ENCODE measurements at places on chromosomes 16 and 17. TPM values are rescaled to one million over a fixed set of nuclear protein-coding genes. Genes with fewer than 3 reads are reported as not detected.
A peak's percentile ranks its signal among the peaks of the same experiment; 100 is the strongest.

DNA sequence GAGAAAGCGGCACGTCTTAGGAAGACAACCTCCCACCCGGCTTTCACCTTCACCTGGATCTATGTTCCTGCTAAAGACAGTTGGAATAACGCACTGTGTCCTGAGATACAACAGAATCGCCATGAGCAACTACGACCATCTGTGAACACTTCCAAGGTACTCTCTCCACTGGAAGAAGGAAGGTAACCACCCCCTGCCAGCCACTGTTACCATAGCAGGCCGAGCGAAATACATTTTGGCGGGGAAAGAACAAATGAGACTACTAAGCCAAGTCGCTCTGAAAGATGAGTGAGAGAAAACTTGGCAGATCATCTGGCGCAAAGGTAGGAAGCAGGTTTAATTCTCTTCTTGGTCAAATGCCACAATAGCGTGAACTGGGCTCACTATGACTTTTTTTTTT is 9.8 kb downstream of the CRK start:
- DNase-seq = no peak

DNA sequence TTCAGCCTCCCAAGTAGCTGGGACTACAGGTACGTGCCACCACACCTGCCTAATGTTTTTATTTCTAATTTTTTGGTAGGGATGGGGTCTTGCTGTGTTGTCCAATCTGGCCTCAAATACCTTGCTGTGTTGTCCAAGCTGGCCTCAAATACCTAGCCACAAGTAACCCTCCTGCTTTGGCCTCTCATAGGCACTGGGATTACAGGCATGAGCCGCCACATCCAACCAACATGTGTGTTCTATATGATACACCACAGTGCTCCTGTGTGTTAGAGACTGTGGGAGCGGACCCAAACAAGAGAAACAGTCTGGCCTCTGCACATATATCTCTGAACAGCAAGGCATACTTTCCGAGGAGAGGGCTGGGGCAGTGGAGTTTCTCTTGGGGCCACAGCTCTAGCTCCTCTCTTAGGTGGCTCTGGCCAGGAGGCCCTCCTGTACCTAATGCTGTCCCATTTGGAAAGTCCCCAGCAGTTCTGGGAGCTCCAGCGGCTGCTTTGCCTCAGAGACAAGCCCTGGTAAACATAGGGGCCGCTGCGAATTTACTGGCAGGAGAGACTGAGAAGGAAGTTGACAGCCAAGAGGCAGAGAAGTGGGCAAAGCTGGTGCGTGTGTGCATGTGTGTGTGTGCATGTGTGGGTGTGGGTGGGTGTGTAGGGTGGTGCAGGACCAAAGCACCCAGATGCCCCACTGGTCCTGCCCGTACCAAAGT is 95.0 kb downstream of the RAB11FIP4 start:
- DNase-seq = no peak

The AIPL1 gene
- not detected for total RNA-seq

DNA sequence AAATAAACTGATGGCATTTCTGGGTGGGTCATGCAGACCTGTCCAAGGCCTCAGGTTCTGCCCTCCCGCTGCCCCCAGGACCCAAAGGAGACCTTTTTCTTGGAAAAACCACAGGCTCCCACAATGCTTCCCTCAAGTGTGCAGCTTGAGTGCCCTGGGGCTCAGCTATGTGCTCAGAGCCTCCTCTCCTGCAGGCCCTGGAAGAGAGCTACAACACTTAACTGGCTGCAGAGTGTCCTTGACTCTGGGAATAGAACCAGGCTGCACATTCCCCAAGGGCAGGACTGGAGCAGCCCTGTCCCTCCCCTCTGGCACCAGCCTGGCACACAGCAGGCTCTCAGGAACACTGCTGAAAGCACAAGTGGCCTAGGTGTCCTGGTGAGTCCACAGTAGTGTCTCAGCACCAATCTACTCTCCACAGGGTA is 4.8 kb upstream of the SREBF1 start:
- DNase-seq = no peak

The KCNH6 gene
- total RNA-seq = not detected

DNA sequence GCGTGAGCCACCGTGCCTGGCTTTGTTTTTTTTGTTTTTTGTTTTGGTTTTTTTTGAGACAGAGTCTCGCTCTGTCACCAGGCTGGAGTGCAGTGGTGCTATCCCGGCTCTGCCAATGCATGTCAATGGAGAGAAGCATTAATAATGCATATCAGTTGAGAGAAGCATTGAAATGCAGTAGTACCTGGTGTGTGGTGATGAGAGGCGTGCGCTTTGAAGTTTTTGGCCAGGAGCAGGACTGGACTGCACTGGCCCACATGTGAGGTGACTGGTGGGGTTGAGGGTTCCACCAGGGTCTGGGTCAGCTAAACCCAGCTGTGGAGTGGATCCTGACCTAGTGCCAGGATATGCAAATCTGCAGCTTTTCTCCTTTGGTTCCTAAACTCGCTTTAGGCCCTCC is 5.4 kb downstream of the SP2 start:
- DNase-seq = no peak

The C17orf67 gene
- 5.7 TPM for total RNA-seq

The TMEM235 gene
- not detected for total RNA-seq

DNA sequence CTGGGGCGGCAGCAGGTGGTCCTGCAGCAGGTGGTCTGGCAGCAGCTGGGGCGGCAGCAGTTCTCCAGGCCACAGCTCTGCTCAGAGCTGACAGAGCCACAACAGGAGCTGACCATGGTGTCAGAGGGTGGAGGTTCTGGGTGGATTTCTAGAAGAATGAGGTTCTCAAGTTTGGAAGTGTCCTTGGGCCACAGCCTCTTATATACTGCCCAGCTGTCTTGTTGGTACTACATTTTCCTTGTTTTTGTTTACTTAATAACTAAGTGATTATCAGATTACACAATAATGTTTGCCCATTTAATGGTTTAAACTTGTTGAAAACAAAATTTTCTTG is at the start of gene KRTAP4-5:
Gene KRTAP4-5 (minus strand): TSS at position 174 of the 334 bp plus-strand sequence. CDS start 58 bp downstream, at position 116.
- no peak for DNase-seq

DNA sequence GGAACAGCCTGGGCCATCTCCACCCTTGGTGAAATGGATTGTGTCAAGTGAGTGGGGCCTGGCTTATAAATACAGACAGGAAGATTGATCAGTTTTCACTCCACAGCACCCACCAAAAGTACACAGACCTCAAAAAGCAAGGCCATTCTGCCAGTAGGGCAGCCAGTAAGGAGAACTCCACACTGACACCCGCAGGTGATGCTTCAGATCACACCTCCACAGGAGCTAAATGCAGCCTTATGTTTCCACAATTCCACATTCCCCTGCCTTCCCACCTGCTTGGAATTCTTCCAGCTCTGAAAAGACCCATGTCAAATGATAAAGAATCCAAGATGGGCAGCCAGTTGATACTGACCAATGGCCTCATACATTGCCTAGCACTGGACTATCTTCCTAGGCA is 191.1 kb downstream of the ZFHX3 start:
- no peak for DNase-seq

DNA sequence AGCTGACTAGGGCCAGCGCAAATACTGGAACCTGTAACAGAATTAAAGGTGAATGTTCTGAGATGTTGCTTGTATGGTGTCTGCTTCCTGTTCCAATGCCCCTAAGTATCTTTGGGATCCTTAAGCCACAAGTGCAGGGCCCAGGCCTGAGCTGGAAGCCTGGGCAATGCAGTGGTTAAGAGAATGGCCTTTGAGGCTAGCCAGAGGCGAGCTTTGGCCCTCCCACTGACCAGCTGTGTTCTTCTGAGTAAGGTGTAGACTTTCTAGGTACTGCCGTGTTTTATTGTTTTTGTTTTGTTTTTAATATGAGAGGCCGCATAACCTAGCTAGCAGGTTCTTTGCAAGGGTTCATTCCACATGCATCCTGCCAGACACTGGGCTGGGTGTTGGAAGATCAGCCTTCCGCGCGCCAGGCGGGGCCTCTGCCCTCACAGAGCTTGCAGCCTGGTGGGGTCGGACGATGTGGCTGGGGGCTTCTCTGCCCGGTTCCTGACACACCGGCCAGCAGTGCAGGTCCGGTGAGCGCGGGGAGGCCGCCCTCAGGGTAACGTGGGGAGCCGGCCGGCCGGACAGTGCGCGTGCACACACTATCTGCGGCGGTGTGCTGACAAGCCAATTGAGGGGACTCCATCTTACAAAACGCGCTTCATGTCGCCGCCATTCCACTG is 551 bp upstream of the MLX start:
- no peak for DNase-seq

- DNase-seq = no peak
Observed at GRCh38 chr17:45393411-45393810, 39.3 kb downstream of the ARHGAP27 start.

DNA sequence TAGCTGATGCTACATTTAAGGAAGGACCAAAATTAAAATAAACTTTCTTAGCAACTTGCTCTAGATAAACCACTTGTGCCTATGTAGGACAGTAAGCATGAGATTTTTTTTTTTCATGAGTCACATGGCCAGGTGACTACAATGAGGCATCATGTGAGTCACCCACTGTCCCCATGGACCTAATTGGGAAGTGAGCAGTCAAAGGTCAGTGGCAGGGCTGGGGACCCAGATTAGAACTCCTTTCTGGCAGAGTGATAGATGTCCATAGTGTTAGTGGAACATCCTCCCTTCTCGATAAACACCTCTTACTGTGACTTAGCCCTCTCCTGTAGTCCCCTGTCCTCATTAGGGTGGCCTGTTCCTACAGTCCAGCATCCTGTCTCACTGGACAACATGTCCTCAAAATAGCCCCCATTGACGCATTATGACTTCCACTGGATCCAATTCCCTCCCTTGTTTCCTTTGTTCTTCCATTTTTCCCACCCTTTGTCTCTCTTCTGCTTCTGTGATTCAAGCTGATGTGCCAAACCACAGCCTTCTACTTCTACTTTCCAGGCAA is 12.4 kb downstream of the ITGB3 start:
- no peak for DNase-seq

- DNase-seq = no peak
Observed at GRCh38 chr17:69223809-69224208, 4.8 kb downstream of the ABCA10 start.

DNA sequence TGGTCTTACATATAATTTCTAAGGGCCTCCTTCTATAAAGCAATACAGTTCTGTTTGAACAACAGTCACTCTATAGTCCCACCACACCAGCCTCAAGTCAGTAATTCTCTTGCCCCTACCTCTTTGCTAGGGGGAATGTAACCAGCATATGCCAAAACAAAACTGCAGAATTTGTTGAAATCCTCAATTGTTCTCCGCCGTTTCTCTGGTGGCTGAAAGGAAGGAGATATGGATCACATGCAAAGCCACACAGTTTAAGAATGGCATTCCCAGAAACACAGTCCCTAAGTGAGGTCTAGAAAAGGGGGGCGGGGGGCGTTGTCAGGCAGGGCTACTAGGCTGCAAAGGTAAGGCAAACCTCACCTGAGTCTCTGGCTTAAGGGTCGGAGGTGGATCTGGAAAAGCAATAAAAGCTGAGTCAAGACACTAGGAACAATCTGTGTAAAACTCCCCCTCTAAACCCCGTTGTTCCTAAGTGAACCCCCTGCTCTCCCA is 1.9 kb downstream of the PHF23 start:
- no peak for DNase-seq

DNA sequence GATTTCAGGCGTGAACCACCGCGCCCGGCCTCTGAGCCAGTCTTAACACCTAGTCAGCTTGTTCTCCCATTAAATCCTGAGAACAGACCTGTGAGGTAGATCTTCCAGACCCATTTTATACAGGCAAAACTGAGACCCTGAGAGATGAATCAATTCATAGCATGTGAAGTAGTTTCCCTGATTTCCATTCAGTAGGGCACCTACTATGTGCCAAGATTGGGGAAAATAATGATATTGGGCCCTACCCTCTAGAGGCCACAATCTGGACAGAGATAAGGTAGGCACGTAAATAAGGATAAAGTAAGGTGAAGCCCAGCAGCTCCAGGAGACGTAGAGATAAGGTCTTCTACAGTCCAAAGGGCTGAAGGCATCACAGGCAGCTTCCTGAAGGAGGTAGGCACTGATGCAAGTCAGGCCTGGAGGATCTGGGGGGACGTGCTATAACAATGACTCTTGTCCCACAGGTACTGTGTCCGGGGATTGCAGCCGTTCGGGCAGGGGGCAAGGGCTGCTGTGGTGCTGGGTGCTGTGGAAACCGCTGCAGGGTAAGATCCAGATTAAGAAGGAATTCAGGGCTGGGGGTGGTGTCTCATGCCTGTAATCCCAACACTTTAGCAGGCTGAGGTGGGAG is 5.7 kb downstream of the VMO1 start:
- no peak for DNase-seq

The CDH13 gene
- not detected for total RNA-seq

The CARD14 gene
- total RNA-seq = not detected

DNA sequence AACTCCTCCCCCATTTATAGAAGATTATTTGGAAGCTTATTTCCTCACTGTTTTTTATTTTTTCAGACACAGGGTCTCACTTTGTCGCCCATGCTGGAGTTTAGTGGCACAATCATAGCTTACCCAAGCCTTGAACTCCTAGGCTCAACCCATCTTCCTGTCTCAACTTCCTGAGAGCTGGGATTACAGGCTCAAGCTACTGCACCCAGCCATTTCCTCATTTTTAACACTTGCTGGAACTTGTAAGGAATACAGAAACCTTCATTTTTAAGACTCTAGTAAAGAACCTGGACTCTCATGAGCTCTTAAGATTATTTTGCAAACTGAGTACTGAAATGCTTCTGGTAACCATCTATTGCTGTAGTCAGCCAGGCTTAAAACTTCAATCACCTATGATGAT is 29.9 kb downstream of the KANSL1 start:
- no peak for DNase-seq

- no peak for DNase-seq
Observed at GRCh38 chr17:8359769-8360168, 16.7 kb downstream of the KRABD2 start.

DNA sequence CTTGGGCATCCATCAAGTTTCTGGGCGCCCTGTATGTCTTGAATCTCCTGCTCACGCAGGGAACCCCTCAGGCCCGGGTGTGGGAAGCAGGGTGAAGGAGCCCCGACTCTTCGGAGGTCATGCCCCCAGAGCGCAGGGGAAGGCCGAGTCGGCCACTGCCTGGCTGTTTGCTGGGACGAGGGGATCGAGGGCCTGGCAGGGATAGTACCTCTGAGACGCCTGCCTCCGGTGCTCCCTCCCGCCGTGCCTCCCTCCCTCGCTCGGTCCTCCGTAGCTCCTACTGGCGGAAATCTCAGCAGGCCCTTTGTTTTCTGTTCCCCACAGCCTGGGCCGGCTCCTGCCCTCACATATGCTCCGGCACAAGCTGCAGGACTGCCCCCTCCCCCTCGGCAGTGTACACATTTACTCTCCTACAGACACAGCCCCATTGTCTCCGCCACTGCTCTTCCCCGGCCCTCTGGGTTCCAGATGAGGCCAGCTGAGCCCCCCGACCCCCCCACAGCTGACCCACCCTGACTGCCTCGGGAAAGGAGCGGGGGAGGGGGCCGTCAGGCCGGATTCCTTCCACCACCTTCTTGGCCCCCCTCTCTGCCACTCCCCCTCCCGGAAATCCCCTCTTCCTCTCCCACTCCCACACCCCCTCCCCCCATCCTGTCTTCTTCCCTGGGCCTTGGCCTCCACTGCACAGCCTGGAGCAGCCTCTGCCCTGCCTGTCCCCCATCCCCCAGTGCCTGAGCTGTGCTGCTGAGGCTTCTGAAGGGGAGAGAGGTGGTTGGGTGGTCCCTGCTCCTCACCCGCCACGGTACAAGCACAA is 1.4 kb downstream of the TRAF4 start:
- peak; percentile 62 for DNase-seq

Data from activated CD8-positive, alpha-beta memory T cell treated with anti-CD3 and anti-CD28 coated beads, Interleukin-2, amount 10 ng/mL, durations not matched to agents 7 days and 5 days (primary cell).